ENCODE measurements at places on chromosomes 12 and 14. TPM values are rescaled to one million over a fixed set of nuclear protein-coding genes. Genes with fewer than 3 reads are reported as not detected.

ACYP1 gene
- 44.9 TPM for total RNA-seq

PDE6H gene
- not detected for total RNA-seq

TAS2R30 gene
- 2.3 TPM for total RNA-seq

PAX9 gene
- not detected for total RNA-seq

DHRS2 gene
- 5.0 TPM for total RNA-seq

IL26 gene
- total RNA-seq: 1.6 TPM

DNA sequence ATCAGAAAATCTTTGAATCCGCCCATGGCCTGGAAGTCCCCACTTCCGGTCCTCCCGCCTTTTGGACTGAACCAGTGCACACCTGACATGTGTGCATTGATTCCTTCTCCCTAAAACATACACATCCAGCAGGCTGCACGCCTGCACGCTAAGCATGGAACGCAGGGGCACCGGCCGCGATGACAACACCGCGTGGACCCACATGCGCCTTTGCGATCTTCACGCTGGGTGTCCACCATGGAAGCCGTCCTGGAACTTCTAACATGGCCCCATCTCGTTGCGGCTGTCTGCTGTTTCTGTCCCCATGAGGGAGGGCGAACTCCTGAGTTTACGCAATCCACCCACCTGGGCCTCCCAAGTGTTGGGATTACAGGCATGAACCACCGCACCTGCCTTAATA lies 73.7 kb downstream of the GALNT9 start:
- H3K4me1 ChIP-seq: no peaks in the 10 kb centered on the region
- no peaks in the 10 kb centered on the region for H3K36me3 ChIP-seq
- no peak for DNase-seq
- H3K27ac ChIP-seq: no peak overlapping the region
- no peaks in the 10 kb centered on the region for H3K27me3 ChIP-seq

DNA sequence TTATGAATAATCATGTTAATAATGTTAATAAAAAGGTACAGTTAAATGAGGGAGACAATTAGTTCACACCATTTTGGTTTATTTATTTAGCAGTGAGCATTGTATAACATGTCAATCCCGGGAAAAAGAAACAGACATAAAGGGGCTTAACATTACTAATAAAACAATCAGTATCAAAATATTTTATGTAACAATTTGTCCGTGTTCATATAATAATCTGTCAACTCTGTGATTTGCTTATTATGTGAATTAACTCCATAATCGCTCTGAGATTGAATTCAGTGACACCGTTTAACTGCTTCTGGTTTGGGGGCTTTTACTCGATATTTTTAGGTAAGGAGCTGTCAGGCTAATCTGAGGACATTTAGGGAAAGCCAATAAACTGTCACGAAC lies 95.8 kb upstream of the HMGA2 start:
- no peak overlapping the region for H3K27ac ChIP-seq
- DNase-seq: no peak
- H3K36me3 ChIP-seq: peaks cover 4% of the 10 kb centered on the region
- H3K4me1 ChIP-seq: peaks cover 4% of the 10 kb centered on the region
- H3K27me3 ChIP-seq: peaks cover 68% of the 10 kb centered on the region

DNA sequence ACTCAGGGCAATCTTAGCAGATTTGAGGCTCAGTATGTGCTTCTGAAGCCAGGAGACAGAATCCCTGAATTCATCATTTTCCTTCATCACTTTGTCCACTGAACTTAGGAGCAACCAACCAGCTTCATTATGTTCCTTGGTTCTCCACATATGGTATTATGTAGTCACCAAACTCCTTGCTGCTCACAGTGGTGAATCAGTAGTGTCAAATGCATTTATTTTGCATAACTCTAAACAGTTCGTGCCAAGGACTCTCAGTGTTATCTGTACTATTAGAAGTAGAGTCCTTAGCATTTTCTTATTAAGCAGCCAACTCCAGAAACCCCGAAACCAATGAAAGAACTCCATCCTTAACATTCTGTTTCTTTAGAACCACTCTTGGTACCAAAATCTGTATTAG lies 466.9 kb upstream of the RGS6 start:
- no peak overlapping the region for H3K27ac ChIP-seq
- no peaks in the 10 kb centered on the region for H3K27me3 ChIP-seq
- peaks cover 11% of the 10 kb centered on the region for H3K36me3 ChIP-seq
- no peak overlapping the region for H3K4me3 ChIP-seq
- H3K4me1 ChIP-seq: peaks cover 14% of the 10 kb centered on the region

DNA sequence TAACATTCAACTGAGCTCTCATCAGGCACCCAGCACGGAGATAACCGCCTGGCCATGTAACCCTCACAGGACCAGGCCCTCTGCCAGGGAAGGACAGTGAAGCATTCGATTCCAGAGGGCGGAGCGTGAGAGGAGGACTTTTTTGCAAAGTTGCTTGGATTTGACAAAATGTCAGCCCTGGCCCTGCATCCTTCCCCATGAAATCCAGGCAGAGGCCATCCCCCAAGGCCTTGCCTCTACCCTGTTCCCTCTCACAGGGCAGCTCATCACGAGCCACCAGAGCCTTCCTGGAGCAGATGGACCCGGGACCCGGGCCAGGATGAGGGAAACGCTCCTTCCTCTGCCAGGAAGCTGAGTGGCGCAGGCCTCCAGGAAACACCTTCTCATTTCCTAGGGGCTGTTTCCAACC lies 17.0 kb downstream of the CAMKK2 start:
- DNase-seq: no peak
- H3K36me3 ChIP-seq: peaks cover 6% of the 10 kb centered on the region
- peaks cover 9% of the 10 kb centered on the region for H3K4me1 ChIP-seq
- no peak overlapping the region for H3K4me3 ChIP-seq
- no peak overlapping the region for H3K27ac ChIP-seq

GRCh38 chr12:104649217-104649824 lies 192.6 kb downstream of the CHST11 start:
- DNase-seq: no peak
- peaks cover 29% of the 10 kb centered on the region for H3K4me1 ChIP-seq
- peak overlapping the region; percentile 69 for H3K27ac ChIP-seq
- H3K4me3 ChIP-seq: no peak overlapping the region
- peaks cover 2% of the 10 kb centered on the region for H3K36me3 ChIP-seq

DNA sequence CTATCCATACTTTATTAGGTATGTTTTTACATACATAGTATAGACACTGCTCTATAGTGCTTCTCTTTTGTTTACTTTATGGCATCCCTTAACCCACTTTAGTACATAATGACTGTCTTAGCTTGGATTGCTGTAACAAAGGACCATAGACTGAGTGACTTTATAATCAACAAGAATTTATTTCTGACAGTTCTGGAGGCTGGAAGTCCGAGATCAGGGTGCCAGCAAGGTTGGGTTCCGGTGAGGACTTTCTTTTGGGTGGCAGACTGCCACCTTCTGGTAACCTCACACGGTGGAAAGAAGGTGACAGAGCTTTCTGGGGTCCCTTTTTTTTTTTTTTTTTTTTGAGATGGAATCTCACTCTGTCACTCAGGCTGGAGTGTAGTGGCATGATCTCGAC lies 48.6 kb upstream of the PPM1H start:
- H3K27ac ChIP-seq: no peak overlapping the region
- no peak overlapping the region for H3K4me3 ChIP-seq
- no peaks in the 10 kb centered on the region for H3K36me3 ChIP-seq
- DNase-seq: no peak
- H3K4me1 ChIP-seq: no peaks in the 10 kb centered on the region

DNA sequence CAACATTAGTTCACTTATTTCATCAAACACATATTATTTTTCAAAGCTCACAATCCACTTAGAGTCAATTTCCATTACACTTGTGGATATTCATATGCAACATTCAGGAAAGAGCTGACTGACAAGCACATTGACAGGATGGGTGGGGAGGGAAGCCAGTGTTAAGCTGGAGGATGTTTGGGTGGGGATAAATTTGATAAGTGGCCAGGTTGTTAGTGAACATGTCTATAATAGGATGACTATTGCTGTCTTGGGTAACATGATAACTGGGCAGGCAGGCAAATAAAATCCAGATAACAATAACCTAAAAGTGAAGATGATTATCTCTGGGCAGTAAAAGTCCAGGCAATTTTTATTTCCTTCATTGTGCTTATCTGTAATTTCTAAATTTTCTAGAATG lies 73.8 kb upstream of the OSBPL8 start:
- H3K4me1 ChIP-seq: peaks cover 15% of the 10 kb centered on the region
- DNase-seq: no peak
- H3K27ac ChIP-seq: no peak overlapping the region
- H3K36me3 ChIP-seq: no peaks in the 10 kb centered on the region
- no peaks in the 10 kb centered on the region for H3K27me3 ChIP-seq

GRCh38 chr14:68791902-68792677 lies 777 bp downstream of the ZFP36L1 start:
- H3K36me3 ChIP-seq: peaks cover 38% of the 10 kb centered on the region
- peak overlapping the region; percentile 86 for H3K27ac ChIP-seq
- H3K27me3 ChIP-seq: no peaks in the 10 kb centered on the region
- H3K4me1 ChIP-seq: peaks cover 52% of the 10 kb centered on the region

DNA sequence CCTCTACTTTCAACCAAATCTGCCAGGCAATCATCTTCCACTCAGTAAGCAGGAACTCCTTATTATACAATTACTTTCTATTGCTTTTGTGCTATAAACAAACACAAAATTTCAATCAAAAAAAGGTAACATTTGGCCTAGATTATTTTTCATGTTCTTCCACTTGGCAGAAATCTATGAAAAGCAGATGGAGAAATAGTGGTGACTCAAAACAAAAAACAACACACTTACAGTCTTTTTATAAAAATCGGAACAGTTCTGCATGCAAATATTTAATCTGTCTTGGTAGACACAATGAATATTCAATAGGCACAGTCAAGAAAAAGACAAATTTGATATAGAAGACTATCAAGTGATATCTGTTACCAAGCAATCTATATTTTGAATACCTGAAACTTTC lies 376.8 kb downstream of the RPS29 start:
- H3K36me3 ChIP-seq: no peaks in the 10 kb centered on the region
- peaks cover 5% of the 10 kb centered on the region for H3K27me3 ChIP-seq
- no peaks in the 10 kb centered on the region for H3K4me1 ChIP-seq
- no peak for DNase-seq
- H3K27ac ChIP-seq: no peak overlapping the region
- H3K4me3 ChIP-seq: no peak overlapping the region
